ENCODE measurements at places on chromosomes 1 and 21. TPM values are rescaled to one million over a fixed set of nuclear protein-coding genes. Genes with fewer than 3 reads are reported as not detected.

DNA sequence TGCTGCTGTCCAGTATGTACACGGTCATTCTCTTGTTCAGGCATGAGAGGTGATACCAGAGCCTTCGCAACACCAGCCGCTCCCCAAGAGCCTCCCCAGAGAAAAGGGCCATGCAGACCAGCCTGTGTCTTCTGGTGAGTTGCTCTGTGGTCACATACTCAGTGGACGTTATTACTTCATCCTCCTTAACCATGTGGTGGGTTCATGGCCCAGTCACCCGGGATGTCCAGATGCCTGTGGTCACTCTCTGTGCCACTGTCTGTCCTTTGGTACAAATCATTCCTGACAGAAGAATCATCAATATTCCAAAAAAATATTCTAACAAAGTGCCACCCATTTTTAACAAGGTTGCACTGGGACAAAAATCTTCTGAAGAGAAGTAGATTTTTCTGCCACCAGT is 8.8 kb upstream of the ZNF124 start:
- no peak for DNase-seq

GRCh38 chr1:201288007-201288406 is 4.7 kb downstream of the PKP1 start:
- DNase-seq = no peak

- DNase-seq = no peak
Observed at GRCh38 chr1:58340185-58340584, 206.3 kb downstream of the OMA1 start.

- DNase-seq = no peak
Observed at GRCh38 chr21:30408782-30409494, 13.1 kb downstream of the KRTAP13-1 start.

- DNase-seq = no peak
Observed at GRCh38 chr1:230348386-230349019, 77.6 kb downstream of the PGBD5 start.

- DNase-seq = no peak
Observed at GRCh38 chr1:101064697-101065096, 39.1 kb upstream of the DPH5 start.

GRCh38 chr1:212020975-212021374 is 14.4 kb downstream of the INTS7 start:
- no peak for DNase-seq

DNA sequence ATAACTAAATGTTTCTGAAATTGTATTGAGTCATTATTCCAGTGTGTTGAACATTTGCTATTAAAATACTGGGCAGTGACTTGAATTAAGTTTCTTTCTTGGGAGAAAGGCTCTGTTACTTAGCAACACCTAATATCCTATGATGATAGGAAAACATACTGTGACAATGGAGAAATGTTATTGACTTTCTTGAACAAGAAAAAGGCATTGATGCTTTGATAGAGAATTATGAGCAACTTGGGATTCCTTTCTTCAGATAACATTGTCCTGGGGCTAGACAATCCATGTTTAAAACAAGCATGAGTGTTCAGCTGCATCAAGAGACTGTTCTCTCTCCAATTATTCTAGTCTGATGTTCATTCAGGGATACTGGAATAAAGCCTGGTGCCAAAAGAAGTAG is 215.9 kb upstream of the L1TD1 start:
- DNase-seq = no peak

GRCh38 chr1:11298390-11299224 is 25.6 kb downstream of the UBIAD1 start:
- DNase-seq = no peak

DNA sequence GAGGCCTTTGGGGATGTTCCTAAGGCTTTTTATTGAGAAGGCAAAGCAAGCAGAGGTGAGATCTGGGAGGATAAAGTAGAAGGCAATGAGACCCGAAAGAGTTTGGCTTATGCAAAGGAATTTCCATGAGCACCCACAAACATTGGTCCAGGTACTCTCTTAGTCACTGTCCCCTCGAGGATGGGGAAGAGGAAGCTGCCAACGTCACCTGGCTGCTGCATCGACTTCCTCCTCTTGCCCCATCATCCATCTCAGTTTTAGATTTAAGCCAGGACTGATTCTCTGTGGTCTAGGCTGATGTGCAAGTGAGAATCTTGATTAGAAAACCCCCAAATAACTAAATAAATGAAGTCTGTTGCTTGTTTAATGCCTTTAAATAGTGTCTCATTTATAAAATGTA is 28.7 kb downstream of the RUNX1 start:
- no peak for DNase-seq

DNA sequence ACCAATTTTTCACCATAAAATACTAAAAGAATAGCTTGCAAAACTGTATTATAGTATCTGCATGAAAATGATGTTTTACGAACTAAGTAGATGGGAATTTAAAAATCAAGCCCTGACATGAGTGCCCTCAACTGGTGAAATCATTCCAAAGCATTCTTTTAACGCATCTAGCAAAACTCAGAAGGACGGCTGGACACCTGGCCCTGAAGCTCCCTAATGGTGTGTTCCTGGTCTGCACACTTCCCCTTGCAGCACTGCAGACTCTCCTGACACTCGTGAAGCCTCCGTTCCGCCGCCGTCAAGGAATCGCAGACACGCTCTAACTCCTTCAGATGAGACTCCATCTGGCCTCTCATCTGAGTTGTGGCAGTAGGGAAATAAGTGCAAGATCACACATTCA is 39.9 kb downstream of the ODF2L start:
- peak; percentile 10 for DNase-seq

- no peak for DNase-seq
Observed at GRCh38 chr1:44670751-44671640, 3.3 kb downstream of the TMEM53 start.

The FCGR3A gene
- not detected for total RNA-seq

The ITGB2 gene
- not detected for total RNA-seq

The ADAMTS5 gene
- total RNA-seq = 1.1 TPM

The RNU1-3 gene
- under 0.01 TPM for total RNA-seq

The LAMC1 gene
- 394 TPM for total RNA-seq

The TXNDC12 gene
- total RNA-seq = 29.9 TPM
